Body of pancreas (tissue), 4 donors: ENCODE measurements at places on chromosomes 16 and 17. TPM values are rescaled to one million over a fixed set of nuclear protein-coding genes. Genes with fewer than 3 reads are reported as not detected.

- no peak for DNase-seq
- no peaks in the 10 kb centered on the region for H3K36me3 ChIP-seq
- no peak overlapping the region for H3K4me3 ChIP-seq
- H3K4me1 ChIP-seq = no peaks in the 10 kb centered on the region
- H3K27ac ChIP-seq = no peak overlapping the region
- H3K27me3 ChIP-seq = no peaks in the 10 kb centered on the region
Observed at GRCh38 chr17:39186481-39187002, 10.9 kb downstream of the CACNB1 start.

DNA sequence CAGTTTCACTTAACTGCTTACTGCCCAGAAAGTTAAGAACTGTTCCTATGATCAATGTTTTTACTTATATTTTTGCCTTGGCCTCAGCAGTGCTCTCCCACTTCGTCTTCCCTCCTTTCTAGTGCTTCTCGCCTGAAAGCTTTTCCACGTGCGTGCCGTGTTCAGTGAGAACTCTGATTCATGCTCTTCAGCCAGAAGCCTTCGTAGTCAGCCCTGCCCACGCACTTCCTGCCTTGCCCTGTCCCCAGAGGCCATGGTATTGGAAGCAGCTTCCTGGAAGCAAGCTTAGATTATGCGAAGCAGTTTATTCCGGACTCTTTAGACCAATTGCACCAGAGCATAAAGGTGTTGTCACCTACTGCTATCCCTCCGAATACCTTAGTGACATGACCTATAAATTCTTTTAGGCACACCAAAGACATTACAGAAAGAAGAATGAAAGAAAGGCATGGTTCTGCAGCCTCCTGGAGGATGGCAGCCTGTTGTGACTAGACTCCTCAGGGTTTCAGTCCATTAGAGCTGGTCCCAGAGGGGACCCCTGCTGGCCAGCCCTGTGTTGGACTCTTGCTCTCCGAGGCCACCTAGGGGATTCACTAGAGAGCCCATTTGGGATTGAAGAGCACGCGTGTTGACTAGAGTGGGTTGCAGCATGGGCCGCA, 105.2 kb downstream of the RPTOR start:
- peak; percentile 42 for DNase-seq
- peaks cover 5% of the 10 kb centered on the region for H3K4me1 ChIP-seq
- no peaks in the 10 kb centered on the region for H3K36me3 ChIP-seq
- H3K27me3 ChIP-seq = no peaks in the 10 kb centered on the region
- no peak overlapping the region for H3K4me3 ChIP-seq
- no peak overlapping the region for H3K27ac ChIP-seq

GRCh38 chr16:20671903-20672302, 25.6 kb downstream of the ACSM1 start:
- no peak for DNase-seq
- no peaks in the 10 kb centered on the region for H3K36me3 ChIP-seq
- H3K27me3 ChIP-seq = no peaks in the 10 kb centered on the region
- H3K4me1 ChIP-seq = peaks cover 38% of the 10 kb centered on the region
- H3K27ac ChIP-seq = no peak overlapping the region
- no peak overlapping the region for H3K4me3 ChIP-seq

DNA sequence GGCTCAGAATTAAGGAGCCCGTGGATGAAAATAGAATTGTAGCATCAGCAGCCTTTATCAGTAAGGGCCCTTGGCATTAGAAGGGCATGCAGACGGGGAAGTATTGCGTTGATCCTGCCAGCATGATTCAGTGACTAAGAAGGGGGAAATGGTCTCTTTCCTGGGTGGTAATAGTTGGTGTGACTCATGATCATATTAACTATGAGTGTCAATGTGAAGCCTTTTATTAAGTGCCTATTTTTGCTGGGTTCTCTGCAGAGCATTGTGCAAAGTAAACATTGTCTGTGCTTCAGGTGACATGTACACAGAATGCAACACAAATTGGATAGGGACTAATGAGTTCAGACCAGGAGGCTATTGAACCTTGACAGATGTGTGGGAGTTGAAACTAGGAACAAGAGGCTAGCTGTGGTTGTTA, 24.5 kb downstream of the RCVRN start:
- DNase-seq = no peak
- H3K27me3 ChIP-seq = no peaks in the 10 kb centered on the region
- no peaks in the 10 kb centered on the region for H3K4me1 ChIP-seq

GRCh38 chr17:19911033-19911432, 43.3 kb upstream of the ULK2 start:
- peaks cover 19% of the 10 kb centered on the region for H3K36me3 ChIP-seq
- no peaks in the 10 kb centered on the region for H3K4me1 ChIP-seq
- H3K27me3 ChIP-seq = no peaks in the 10 kb centered on the region
- H3K4me3 ChIP-seq = no peak overlapping the region
- no peak overlapping the region for H3K27ac ChIP-seq

DNA sequence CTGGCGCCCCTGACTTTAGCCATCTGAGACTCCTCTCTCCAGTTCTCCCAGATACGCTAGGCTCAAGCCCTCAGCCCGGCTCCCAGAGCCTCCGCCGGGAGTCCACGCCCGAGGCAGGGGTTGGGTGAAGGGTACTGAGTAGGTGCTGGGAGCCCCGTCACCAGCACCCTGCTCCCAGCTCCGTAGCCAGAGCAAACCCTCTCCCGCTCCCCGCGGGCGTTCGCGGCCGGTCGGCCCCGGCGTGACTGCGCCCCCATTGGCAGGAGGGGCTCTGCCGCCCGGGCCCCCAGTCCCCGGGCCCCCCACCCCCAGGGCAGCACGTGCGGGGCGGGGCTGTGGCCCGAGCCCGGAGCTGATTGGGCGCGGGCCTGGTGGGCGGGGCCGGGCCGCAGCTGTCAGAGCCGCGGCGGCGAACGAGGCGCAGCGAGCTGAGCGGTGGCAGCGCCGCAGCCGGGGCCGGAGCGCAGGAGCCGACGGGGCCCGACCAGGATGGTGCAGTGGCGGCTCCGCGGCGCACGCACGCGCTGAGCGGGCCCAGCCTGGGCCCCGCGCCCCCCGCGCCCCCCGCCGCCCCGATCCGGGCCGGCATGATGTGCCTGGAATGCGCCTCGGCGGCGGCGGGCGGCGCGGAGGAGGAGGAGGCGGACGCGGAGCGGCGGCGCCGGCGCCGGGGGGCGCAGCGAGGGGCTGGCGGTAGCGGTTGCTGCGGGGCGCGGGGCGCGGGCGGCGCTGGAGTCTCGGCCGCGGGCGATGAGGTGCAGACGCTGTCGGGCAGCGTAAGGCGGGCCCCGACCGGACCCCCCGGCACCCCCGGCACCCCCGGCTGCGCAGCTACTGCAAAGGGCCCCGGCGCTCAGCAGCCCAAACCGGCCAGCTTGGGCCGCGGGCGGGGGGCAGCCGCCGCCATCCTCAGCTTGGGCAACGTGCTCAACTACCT, at the start of gene SPNS2:
TSS of gene SPNS2 (plus strand) at position 421 of the 937 bp plus-strand sequence. CDS start at position 588, 167 bp downstream.
- H3K4me3 ChIP-seq = no peak within 1 kb of the TSS
- H3K36me3 ChIP-seq = no peaks in the 10 kb centered on the region
- no peaks in the 10 kb centered on the region for H3K27me3 ChIP-seq
- peak; percentile 84 for DNase-seq
- peaks cover 64% of the 10 kb centered on the region for H3K4me1 ChIP-seq
- peak within 1 kb of the TSS; percentile 88 for H3K27ac ChIP-seq

The KRT17 gene
- total RNA-seq = 5.9 TPM

The SLC5A10 gene
- total RNA-seq = not detected

The LGALS9B gene
- total RNA-seq = not detected
